ENCODE measurements at places on chromosomes 4 and X. TPM values are rescaled to one million over a fixed set of nuclear protein-coding genes. Genes with fewer than 3 reads are reported as not detected.

Gene UGT2A1
- not detected for polyA plus RNA-seq

DNA sequence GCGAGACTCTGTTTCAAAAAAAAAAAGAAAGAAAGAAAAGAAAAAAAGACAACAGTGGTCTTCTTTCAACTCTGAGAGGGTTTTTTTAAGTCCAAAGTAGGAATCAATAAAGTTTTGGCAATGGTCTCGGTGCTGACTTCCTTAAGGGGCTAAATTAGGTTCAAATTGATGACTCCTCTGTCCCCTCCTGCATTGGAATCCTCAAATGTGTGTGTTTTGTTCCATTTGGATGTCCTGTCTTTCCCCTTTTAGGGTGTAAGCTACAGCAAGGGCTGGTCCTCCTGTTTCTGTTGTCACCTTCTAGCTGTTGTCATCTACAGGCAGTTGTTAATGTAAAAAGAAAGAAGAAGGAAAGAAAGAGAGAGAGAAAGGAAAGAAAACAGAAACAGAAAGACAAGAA, 84.3 kb upstream of the PLAC1 start:
- DNase-seq, result no peak

DNA sequence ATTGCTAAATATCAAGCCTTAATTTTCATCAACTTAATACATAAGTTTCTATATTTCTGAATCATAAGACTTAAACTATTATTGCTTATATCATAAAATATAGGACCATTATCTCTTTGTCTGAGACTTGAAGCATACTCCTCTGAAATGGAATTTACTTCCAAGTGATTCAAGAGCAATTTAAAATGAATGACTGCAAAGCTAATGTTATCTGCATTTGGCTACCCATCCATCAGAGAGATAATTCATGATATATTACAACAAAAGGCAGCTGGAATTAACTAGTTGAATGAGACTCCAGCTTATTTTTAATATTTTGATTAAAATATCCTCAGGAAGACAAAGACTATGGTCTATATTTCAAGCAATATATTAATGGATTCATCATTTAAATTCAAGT, 208.6 kb downstream of the UNC5C start:
- DNase-seq, result no peak

- no peak for DNase-seq
Measured at GRCh38 chr4:178296669-178297068, 854.4 kb upstream of the AGA start.

DNA sequence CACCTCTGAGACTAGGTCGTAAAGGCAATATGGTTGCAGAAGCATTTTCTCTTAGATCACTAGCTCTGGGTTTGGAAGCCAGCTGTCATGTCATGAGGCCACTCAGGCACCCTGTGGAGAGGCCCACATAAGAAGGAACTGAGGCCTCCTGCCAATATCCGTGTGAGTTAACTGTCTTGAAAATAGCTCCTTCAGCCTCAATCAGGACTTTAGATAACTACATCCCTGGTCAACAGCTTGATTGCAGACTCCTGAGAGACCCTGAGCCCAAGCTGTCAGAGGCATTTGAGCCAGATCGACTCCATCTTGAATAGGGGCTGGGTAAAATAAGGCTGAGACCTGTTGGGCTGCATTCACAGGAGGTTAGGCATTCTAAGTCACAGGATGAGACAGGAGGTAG, 15.1 kb upstream of the REPS2 start:
- DNase-seq, result no peak

DNA sequence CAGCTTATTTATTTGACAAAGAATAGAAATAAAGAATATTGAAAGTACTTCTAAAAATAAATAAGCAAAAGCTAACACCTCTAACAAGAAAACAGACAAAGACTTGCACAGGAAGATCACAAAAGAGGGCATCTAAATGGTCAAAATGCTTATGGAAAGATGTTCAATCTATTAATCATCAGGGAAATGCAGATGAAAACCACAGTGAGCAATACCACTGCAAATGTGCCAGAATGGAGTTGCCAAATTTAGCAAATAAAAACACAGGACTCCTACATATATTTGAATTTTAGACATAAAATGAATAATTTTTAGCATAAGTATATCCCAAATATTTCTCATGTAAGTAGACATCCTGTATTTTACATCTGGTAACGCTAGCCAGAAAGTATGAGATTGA, 56.1 kb upstream of the HPGD start:
- DNase-seq, result no peak

Measured in naive B cell (primary cell).